Cardiac muscle cell (in vitro differentiated cells and primary cell): ENCODE measurements at places on chromosomes 6 and 20. TPM values are rescaled to one million over a fixed set of nuclear protein-coding genes. Genes with fewer than 3 reads are reported as not detected.

OPN5 gene
- not detected in 2 replicates for polyA plus RNA-seq

LKAAEAR1 gene
- polyA plus RNA-seq = 0.47 and 2.2 TPM in 2 replicates

FOXQ1 gene
- not detected in 2 replicates for polyA plus RNA-seq

RAB44 gene
- not detected in 2 replicates for polyA plus RNA-seq

CST4 gene
- polyA plus RNA-seq = not detected in 2 replicates
